ENCODE measurements at places on chromosomes 16 and 17.

GRCh38 chr16:68644715-68645493 lies at the start of gene CDH3:
Gene CDH3 (plus strand): TSS chr16:68645310. CDS start chr16:68645380, 70 bp downstream.
- DNase-seq = no peak

- no peak for DNase-seq
These were observed 12.6 kb downstream of the ZNF267 start for GRCh38 chr16:31886227-31886626.

GRCh38 chr17:35074711-35075707 lies 11.5 kb upstream of the RFFL start:
- DNase-seq = no peak

GRCh38 chr16:83404261-83404660 lies 403.5 kb upstream of the HSBP1 start:
- DNase-seq = no peak

DNA sequence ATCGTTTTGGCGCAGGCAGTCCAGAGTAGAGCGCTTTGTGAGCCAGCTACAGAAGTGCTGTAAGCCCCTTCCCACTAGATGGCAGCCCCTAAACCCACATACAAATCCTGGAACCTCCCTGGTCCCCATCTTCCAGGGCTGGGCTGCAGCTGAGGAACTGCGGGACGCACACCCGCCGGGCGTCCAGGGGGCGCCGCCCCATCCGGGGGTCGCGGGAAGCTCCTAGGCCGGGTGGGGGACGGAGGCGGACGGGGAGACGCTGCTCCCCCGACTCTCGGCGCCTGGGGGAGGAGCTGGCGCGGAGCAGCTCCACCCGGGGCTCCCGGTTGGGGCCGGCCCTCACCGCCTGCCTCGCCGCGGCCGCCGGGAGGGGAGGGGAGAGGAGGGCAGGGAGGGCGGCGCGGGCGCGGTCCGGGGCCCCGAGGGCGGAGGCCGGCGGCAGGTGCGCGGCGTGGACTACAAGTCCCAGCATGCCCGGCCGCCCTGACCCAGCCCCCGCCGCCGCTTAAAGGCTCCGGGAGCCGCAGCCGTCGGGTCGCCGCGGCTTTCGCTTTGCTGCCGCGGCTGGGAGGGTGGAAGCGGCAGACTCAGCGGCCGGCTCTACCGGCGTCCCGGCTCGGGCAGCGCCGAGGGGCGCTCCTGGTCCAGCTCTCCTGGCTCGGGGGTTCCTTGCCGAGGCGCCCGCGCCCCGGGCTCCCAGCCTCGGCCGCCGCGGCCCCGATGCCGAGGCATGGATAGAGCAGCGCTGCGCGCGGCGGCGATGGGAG lies at the start of gene KSR1:
Gene KSR1 (plus strand): TSS at position 535 of the 767 bp plus-strand sequence. CDS start 196 bp downstream, at position 731.
- DNase-seq = peak; percentile 83

GRCh38 chr16:53503991-53504663 lies 1.1 kb upstream of the AKTIP start:
- DNase-seq = no peak

Data from activated CD4-positive, CD25-positive, alpha-beta regulatory T cell treated with anti-CD3 and anti-CD28 coated beads, Interleukin-2, amount 50 U/mL, for 72 hours (primary cell).